ENCODE measurements at places on chromosomes 1 and 21.

DNA sequence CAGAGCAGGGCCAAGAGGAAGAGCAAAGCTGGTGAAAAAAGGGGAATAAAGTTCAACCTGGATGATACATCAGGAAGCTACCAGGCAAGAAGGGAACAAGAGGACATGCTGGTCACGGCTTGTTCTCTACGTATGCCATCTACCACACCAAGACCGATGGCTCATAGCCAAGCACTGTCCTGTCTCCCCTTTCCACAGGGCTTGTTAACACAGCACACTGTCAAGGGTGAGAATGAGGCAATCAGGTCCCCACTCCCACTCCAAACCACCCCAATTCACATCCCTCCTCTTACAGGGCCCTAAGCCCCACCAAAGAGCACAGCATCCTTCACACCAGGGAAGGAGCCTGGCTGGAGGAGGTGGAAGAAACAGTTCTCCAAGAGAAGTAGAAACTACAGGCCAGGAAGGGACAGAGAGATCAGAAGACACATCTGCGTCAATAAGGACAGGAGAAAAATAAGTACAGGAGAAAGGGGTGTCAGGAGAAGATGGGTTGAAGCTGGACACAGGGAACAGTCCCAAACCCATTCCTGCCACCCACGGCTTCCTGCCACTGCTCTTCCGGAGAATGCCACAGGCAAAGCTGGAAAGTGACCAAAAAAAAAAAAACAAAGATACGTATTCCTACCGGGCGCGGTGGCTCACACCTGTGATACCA is 923 bp upstream of the SHC1 start:
- no peak for DNase-seq

GRCh38 chr1:234614081-234614489 is 4.1 kb upstream of the IRF2BP2 start:
- no peak for DNase-seq

DNA sequence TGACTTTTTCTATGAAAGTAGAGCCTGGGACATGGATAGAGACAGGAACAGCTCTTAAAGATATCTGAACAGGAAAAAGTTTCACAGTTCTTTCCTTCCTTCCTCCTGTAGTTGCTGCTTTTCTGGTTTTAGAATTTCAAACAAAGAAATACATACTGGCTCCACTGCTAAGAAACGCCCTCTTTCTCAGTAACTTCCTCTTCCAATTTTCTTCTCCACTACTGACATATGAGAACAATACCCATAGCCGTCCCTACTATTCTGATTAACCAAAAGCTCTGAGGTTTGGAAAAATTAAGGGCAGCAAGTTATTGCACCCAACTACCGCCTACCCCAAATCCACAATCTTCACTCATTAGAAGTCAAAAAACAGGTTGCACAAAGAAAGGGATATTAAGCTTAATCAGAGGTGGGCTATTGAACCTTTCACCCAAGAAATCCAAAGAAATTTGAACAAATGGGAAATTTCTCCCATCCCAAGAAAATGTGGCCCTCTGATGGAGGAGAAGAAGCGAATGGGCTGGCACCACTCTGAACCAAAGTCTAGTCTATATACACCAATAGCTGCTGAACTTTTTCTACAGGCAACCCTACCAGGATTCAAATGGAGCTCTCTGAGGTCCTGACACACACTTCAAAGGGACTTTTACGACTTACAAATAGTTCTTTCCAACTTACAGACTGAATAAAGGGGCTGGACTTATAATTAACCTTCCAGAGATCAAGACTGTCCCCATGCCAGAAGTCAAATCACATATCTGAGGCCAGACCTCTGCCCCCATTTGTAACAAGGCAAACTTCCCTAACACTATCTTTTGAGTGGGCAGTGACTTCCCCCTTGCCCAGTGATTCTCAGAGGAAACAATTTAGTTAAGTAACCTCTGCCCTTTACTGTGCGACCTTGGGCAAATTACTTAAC is 1.7 kb downstream of the WASF2 start:
- no peak for DNase-seq

DNA sequence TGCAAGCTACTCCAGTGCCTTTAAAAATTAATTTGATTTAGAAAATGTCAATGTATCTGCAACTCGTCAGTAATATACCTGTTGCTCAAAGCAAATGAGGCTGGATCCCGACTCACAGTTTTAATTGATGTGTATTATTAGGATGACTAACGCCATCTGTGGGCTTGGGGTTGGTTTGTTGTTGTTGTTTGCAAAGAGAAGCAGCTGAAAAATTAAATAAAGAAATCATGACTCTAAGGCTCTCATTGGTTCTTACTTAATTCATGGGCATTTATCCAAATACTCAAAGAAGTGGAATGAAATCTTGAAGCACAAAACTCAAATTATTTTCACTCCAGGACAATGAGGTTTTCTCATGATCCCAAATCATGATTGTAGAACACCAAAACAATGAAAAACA is 46.4 kb downstream of the SEC16B start:
- DNase-seq: no peak

- DNase-seq: no peak
Observed at GRCh38 chr1:41323243-41323642, 38.0 kb upstream of the FOXO6 start.

GRCh38 chr21:45865106-45865835 is 116.3 kb upstream of the COL6A1 start:
- DNase-seq: no peak

DNA sequence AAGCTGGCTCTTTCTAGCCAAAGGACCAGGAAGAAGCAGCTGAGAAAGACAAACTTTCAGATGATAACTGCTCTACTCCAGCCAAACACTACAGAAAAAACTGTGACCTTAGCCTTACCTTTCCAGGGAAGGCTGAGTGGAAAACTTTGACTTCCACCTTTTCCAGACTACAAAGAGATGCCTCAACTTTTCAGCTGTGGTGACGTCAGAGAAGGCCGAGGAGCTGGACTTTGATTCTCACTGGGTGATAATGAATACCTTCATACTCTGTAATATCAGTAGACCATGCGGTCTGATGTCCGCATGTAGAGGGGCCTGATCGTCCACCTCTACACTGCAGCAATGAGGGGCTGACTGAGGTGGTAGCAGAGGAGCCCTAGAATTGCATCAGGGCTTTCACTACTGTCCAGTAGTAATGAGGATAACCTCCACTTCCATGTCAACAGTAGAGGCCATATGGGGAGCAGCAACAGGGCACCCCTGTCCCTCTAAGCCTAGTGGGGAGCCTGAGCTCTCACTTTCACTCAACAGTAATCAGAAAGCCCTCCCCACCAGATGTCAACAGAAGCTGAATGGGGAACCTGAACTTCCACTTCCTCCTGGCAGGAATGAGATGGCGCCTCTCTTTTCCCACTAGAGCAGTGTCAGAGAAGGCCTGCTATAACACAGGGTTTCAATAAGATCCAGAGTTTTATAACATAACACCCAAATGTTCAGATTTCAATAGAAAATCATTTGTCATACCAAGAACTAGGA is 28.4 kb upstream of the PADI1 start:
- DNase-seq: no peak

GRCh38 chr21:28641731-28642130 is 350.9 kb downstream of the LTN1 start:
- DNase-seq: no peak

- peak; percentile 79 for DNase-seq
Observed at GRCh38 chr1:39816415-39817090, 27.9 kb upstream of the BMP8B start.

DNA sequence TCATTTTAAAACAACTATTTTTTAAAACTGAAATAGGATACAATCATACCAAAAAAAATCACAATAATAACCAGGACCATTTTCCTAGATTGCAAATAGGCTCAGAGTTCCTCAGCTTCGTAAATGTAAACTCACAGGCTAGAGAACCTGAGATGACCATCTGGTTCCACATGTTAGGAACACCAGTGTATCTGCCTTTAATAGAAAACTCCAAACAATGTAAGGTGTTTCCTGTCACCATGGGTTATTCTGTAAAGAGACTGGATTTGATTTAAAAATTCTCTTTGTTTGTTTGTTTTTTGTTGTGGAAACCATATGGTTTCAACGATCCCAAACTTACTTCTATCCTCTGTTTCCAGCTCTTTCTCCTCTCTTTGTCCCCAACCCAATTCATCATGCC is 197.5 kb downstream of the ZZZ3 start:
- DNase-seq: no peak

GRCh38 chr1:177351361-177352108 is 180.8 kb downstream of the BRINP2 start:
- DNase-seq: no peak

DNA sequence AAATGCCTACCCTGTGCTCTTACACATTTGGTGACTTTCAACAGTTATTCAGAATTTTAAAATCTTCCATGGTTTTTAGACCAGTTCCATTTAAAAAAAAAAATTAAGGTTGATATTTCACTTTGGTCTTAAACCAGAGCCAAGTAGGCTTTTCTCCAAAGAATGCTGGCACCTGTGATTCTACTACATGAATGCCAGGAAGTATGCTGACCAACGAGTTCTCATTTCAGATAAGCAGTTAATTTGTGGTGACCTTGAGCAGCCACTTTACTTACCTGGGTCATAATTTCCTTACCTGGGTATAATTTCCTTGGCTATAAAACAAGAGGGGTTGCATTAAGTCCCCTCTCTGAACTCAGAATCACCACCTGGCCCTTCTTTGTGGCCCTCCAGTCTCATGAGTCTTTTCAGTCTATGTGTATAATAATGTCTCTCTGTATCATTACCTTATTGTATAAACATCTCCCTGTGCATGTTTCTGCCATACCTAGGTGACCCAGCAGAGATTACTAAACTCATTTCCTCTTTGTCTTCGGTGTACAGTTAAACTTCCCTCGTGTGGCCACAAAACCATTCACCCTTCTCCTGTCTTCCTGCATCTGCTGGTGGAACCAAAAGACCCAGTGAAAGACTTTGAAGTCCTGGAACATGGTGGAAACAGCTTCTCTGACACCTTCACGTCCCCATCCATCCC is 139.1 kb upstream of the DPT start:
- DNase-seq: no peak

DNA sequence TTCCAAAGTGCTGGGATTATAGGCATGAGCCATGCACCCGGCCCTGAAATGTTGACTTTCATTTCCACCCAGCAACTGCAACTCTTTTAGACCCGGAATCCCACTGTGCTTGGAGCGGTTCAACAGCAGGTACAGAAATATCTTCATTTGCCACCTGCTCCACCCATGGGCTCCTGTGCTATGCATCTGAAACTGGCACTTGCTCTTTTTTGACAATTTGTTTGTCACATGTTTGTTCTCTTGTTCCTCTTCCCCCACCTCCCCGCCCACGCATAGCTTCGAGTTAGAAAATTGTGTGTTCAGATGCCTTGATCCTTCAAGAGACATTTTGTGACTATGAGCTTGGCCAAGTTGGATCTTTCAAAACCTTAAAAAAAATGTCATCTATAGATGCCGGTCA is 2.4 kb upstream of the IFNLR1 start:
- peak; percentile 52 for DNase-seq

DNA sequence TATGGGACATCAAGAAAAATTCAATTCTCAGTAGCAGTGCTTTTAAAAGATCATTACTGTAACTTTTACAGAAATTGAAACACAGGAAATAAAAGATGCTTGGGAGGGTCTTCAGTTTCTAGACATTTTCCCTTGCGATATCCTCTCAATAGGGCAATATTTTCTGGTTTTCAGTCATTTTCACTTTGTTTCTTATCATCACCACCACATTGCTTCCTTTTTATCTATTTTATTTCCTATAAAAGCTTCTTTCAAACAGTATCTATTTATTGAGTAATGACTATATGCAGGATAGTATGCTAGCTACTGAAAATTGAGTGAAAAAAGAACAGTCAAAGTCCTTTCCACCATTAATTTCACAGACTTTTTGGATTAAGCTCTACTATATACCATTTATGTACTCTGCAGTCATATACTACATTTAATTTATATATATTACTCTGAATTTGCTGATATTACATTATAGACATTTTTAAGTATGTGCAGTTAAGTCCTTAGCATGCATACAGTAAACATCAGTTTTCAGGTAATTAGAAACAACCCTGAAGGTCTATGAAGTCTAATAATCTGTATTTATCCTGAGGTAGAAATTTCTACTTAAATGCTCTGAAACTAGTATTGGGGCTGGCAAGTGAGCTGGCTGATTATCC is 18.7 kb downstream of the TRMT1L start:
- no peak for DNase-seq

DNA sequence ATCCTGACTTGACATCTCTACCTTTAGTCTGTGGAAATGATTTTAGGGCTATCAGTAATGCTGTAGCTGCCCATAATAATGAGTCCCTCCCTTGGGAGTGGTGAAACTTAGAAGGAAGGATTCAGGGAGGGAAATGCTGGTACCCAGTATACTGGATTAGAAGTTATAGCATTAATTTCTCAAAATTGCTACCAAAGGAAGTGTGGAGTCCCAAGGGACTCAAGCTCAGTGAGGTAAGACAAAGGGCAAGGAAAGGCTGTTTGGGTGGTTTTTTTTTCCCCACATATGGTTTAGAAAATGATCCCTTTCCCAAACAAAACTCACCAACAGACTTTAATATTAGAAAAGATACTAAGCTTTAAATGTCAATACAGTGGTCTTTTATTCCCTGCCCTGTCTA is 99.9 kb downstream of the CD247 start:
- DNase-seq: no peak

GRCh38 chr1:3065396-3065795 is 3.6 kb upstream of the PRDM16 start:
- DNase-seq: no peak

DNA sequence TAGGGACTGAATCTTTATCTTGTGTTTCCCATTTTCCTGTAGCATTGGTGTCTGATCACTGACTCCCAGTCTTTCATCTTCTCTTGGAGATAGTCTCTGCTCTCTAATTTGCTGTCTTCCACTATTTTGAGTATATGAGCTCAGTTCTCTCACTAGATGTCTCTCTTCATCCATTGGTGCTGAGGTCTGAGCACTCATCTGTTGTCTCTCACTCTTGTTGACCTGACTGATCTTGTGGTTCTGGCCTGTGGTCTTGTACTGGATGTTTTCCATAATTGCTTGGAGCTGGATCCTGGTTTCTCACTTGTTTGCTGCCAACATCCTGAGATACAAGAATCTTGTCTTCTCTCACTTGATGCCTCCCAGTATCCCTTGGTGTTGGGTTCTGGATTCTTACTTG is 25.1 kb upstream of the S100A11 start:
- no peak for DNase-seq

GRCh38 chr1:147185432-147185831 is 13.2 kb upstream of the PRKAB2 start:
- DNase-seq: no peak

- DNase-seq: peak; percentile 46
Observed at GRCh38 chr1:200558866-200559459, 61.6 kb downstream of the KIF14 start.

DNA sequence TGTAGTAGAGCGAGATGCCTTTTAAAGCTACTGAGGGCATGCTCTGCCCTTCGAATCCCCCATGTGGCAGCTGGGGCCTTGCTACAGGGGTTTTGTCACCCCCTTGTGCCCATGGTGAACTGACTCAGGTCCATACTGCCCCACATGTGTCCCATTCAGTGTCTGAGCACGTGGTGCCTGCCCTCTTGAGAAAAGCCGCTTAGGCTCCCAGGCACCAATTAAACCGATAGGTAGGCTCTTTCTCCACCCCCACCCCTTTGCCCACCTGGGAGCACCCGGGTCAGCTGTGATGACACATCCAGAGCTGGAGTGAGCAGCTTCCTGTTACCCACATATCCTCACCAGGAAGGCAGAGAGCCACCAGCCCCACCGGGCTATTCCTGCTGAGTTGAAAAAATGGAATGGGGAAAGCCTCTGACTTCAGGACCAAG is 30.5 kb downstream of the TMCC2 start:
- no peak for DNase-seq

- no peak for DNase-seq
Observed at GRCh38 chr1:43925846-43926245, 7.8 kb upstream of the ARTN start.

GRCh38 chr21:15071009-15071408 is 6.2 kb upstream of the NRIP1 start:
- DNase-seq: no peak

- peak; percentile 47 for DNase-seq
Observed at GRCh38 chr1:36257375-36257767, 33.1 kb downstream of the THRAP3 start.

All from GM10248 (cell line).